T-cell (primary cell): ENCODE measurements at places on chromosomes 11 and 22. TPM values are rescaled to one million over a fixed set of nuclear protein-coding genes. Genes with fewer than 3 reads are reported as not detected.

- no peak for DNase-seq
These were observed 93.2 kb upstream of the SYT13 start for GRCh38 chr11:45379162-45379863.

GRCh38 chr11:91717169-91717568, 507.4 kb upstream of the FAT3 start:
- no peak for DNase-seq

DNA sequence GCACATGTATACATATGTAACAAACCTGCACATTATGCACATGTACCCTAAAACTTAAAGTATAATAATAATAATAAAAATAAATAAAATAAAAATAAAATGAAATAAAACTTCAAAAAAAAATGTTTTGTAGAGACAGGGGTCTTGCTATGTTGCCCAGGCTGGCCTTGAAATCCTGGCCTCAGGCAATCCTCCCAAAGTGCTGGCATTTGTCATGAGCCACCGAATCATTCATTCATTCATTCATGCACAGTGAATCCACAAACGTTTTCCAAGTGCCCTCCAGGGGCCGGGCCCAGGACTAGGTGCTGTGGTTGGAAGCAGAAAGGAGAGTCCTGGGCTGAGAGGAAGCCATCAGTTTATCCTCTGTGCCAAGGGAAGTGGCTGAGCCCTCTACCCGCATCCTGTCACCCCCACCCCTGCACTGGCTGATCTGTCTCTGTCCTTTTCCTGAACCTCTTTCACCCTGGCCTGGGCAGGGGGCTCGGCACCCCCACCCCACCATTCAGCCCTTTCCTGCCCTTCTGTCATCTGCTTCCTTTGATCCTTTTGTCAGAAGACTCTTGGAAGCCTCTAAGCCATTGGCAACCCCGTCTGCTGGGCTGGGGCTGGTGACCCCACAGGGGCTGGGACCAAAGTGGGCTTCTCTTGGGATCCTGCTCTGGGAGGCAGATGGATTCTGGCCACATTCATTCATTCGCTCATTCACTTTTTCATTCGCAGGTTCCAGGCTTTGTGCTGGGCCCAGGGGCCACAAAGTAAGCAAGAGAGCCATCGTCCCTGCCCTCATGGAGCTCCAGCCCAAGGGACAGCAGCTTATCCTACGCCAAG, 84.3 kb downstream of the IGLL1 start:
- DNase-seq: no peak

DNA sequence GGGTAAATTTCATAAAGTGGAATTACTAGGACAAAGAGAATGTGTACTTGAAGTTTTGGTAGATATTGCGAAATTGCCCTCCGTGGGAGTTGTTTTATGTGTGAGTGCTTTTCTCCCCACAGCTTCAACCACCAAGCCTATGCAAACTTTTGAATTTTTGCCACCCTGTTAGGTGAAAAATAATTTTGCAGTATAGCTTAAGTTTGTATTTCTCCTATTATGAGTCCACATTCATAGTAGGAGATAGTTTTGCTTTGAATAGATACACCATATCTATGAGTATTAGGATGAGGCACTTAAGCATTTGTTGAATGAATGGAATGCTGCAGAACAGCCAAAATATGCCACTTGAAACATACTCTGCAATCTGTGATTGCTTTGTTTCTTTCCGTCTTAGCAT, 43.6 kb downstream of the UVRAG start:
- no peak for DNase-seq

DNA sequence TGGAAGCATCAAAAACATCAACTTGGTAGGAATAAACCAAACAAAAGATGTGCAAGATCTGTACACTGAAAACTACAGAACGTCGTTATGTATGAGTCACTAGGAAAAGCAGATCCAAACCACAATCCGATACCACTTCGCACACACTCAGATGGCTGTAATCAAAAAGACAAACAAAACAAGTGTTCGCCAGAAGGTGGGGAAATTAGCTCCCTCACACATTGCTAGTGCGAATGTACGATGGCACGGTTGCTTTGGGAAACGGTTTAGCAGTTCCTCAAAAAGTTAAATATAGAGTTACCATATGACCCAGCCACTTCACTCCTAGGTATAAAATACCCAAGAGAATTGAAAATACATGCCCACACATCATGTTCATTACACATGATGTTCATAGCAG, 14.8 kb upstream of the CARD10 start:
- DNase-seq: no peak

- DNase-seq: no peak
These were observed 14.2 kb upstream of the APOL6 start for GRCh38 chr22:35634015-35634414.

DNA sequence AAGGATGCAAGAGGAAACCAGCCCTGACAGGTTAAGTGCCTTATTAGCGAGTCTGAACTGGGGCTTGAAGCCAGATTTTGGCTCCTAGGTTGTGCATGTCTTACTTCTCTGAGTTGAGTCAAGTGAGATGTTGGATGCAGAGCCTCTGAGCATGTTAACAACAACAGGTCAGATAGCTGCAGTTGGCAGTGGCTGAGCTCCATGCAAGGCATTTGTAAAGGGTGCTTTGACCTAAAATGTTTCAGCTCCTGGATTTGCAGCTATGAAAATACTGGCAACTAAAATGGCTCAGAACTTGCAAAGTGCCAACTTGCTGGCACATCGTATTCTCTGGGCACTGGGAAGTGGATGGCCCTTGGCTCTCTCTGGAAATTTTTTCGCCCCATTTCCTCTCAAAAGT, 16.4 kb upstream of the CSRP3 start:
- DNase-seq: no peak

DNA sequence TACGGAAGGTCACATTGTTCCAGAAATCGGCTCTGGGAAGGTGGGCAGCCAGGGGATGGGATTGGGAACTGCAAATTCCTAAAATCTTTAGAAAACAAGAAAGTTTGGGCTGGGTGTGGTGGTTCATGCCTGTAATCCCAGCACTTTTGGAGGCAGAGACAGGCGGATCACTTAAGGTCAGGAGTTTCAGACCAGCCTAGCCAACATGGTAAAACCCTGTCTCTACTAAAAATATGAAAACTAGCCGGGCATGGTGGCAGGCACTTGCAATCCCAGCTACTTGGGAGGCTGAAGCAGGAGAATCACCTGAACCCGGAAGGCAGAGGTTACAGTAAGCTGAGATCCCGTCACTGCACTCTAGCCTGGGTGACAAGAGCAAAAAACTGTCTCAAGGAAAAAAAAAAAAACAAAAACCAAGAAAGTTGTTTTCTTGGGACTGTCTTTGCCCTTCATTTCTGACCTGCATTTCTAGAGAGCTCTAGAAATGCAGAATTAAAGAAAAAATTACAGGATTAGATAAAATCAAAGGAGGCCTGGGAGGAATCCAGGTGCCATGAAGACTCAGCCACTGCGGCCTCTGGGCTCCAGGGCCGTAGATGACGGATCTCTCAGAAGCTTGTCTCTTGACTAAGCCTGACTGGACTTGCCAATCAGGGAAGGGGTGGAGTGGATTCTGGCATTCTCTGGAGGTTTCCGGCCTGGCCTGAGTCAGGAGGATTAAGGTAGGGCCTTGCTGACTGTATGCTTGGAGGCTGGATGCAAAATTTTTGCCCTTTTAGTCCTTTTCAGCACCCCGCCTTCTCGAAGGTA, 5.3 kb upstream of the MALAT1 start:
- no peak for DNase-seq

DNA sequence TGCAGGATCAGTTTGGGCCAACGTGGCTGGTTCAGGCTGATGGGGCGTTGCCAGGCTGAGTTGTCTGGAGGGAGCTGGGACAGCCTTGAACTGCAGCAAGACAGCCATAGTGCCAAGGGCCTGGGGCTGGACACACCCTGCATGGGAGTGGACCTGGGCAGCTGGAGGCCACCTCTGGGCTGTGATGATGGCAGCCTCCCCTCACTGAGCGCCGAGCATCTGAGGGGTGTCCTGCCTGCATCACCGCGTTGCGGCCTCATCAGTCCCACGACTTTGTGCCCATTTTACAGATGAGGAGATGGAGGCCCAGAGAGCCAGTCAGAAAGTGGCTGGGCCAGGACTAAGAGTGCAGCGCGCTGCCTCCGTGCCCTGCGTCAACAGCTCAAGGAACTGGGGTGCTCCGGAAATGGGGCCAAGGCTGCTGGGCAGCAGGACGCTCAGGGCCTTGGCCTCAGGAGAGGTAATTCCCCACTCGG, 590 bp upstream of the TSPO start:
- DNase-seq: no peak

DNA sequence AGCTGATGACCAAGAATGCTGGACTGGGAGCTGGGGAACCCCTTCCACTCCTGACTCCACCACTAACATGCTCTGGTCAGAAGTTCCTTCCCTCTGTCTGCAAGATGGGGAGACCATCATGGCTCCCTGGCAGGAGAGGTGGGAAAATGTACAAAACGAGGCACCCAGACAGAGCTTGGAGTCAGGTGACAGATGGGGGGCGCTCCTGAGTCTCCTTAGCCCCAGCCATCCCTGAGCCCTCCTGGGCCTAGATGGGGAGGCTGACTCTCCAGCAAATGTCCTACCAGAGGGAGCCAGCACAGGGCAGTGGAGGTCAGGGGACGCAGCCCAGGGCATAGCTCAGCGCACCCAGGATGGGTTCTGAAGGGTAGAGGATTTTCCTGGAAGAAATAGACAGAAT, 20.0 kb downstream of the KCNJ4 start:
- DNase-seq: no peak

GRCh38 chr11:72958791-72959190, 144.6 kb downstream of the ATG16L2 start:
- no peak for DNase-seq

- no peak for DNase-seq
These were observed 1.4 kb downstream of the GSTT4 start for GRCh38 chr22:24003887-24004286.

- no peak for DNase-seq
These were observed 152.4 kb upstream of the TTC12 start for GRCh38 chr11:113161711-113162591.

DNA sequence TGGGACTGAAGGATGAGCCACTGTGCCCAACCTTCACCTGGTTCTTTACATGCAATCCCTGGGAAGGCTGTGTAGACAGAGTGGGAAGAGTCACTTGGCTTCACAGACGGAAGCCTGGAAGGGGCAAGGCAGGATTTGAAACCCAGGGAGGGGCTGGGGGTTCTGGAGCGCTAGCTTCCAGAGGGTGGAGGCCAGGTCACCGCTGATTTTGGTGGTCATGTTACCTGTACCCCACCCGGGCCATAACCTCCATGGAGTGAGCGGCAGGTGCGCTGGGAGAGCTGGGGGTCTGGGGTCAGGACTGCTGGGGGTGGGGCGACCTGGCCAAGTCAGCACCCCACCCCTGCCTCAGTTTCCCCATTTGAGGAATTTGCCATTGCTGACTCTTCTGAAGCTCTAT, 38.3 kb downstream of the PDGFB start:
- no peak for DNase-seq

GRCh38 chr11:57476047-57476756, 15.9 kb downstream of the RTN4RL2 start:
- no peak for DNase-seq

- DNase-seq: no peak
These were observed 2.0 kb upstream of the CASTOR1 start for GRCh38 chr22:30291058-30291892.

DNA sequence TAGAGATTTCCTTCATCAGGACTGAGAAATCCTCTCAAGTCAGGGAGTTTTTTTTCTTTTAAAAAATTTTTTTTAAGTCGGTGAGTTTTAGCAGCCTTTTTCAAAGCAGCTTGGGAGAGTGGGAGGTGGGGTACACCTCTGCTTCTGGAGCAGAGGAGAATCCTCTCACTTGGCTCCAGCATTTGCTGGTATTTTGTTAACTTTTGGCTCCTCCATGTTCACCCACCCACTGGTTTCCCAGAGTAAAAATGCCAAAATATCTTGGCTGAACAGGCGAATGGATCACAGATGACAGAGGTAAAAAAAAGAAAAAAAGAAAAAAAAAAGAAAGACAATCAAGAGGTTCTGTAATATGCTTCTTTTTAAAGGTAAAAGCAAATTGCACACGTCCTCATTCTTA, 68.0 kb downstream of the GAB2 start:
- DNase-seq: no peak

- DNase-seq: no peak
These were observed 193.4 kb downstream of the CASP12 start for GRCh38 chr11:104704888-104705287.

DNA sequence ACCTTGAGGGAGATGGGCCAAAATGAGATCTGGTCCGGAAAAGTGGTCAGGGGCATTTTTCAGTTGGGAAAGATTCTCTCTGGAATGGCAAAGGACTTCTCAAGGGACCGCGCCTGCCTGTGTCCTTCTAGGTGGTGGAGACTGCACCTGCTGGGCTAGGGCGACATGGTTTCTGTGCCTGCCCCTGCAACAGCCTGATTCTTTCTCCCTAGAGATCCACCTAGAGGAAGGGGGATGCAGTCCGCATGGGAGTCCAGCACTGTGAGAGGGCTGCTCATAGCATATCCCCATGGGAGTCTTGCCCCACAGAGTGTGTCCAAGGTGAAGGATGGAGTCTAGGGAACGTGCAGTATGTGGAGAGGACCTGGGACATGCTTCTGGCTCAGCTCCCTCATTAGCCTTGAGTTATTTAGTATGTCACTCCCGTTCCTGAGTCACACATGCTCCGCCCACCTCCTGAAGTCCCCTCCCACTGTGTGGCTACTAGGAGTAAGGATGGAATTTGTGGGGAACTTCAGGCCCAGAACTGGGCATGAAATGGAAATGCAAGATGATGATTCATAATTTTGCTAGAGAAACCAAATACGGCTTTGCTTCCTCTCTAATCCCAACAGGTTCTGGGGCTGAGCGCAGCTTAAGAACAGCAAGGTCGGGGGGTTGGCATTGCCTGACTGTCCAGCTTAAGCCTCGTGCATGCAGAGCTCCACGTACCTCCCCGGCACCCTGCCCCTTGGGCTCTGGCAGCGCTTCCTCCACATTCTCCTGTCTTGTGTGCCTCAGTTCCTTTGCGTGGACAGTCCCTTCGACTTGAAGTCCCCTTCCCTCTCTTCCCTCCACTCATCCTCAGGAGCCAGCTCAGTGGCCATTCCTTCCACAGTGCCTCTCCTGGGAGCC, 35.0 kb downstream of the GRIK4 start:
- DNase-seq: no peak

GRCh38 chr11:15295695-15296094, 181.0 kb downstream of the INSC start:
- no peak for DNase-seq

- DNase-seq: no peak
These were observed 17.6 kb downstream of the SLC22A12 start for GRCh38 chr11:64608636-64609035.

The KIRREL3 gene
- total RNA-seq: not detected

The TEX54 gene
- total RNA-seq: not detected

The OR2AT4 gene
- not detected for total RNA-seq

The THRSP gene
- total RNA-seq: not detected

The GLYATL2 gene
- total RNA-seq: not detected

The TRIM49D2 gene
- total RNA-seq: not detected

The PRR33 gene
- total RNA-seq: not detected

The CYTH4 gene
- 146 TPM for total RNA-seq

The KCNK7 gene
- 8.0 TPM for total RNA-seq

The OAF gene
- 3.2 TPM for total RNA-seq

The PARVA gene
- 0.75 TPM for total RNA-seq

The TMEM138 gene
- 57.1 TPM for total RNA-seq

The DENND5A gene
- 84.2 TPM for total RNA-seq
